ENCODE measurements at places on chromosomes 2 and 18. TPM values are rescaled to one million over a fixed set of nuclear protein-coding genes. Genes with fewer than 3 reads are reported as not detected.

DNA sequence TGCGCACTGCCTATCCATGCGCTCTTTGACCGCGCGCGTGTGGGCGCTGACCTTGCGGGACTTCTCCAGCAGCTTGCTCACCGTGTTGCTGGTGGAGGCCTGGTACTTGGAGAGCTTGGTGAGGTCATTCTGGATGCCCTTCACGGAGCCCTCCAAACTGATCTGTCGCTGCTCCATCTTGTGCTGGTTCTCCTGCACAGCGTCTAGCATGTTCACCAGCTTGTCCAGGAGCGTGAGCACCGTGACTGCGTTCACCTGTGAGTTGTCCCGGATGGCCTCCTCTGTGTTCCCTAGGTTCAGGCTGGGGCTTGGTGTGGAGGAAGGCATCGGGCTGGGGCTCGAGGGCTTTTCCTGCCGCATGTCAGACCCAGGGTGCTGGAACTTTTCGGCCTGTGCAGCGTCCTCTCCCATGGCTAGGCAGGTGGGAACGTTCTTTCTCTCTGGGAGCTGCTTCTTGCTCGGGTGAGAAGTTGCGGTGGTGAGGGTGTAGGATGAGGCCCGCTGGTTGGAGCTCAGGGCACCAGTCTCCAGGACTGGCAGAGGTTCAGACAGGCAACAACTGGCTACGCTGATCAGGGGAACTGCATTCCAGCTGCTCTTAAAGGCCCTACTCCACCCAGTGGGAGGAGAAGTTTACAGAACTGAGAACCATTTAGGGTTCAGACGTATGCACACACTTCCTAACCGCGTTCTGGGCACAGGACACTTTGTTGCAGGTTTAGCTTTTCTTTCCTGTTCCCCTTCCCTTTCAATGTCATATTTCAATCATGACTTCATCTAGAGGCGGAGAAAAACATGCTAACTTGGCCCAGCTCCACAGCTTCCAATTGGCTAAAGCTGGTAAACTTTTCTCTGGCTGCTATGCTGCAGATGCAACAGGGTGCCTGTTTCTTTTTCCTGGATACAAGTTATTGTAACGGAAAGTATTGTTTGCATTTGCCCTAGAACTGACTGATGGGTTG, at the start of gene CAVIN2:
CAVIN2 (minus strand) TSS at position 574 of the 962 bp plus-strand sequence; CDS start at position 411, 163 bp downstream.
- no peak within 1 kb of the TSS for H3K27ac ChIP-seq
- DNase-seq, result peak; percentile 60
- H3K27me3 ChIP-seq, result no peaks in the 10 kb centered on the region
- no peaks in the 10 kb centered on the region for H3K36me3 ChIP-seq
- peak within 1 kb of the TSS; percentile 54 for H3K4me3 ChIP-seq
- H3K4me1 ChIP-seq, result peaks cover 42% of the 10 kb centered on the region

GRCh38 chr2:100606726-100607343, 44.0 kb downstream of the PDCL3 start:
- H3K36me3 ChIP-seq, result no peaks in the 10 kb centered on the region
- H3K4me3 ChIP-seq, result no peak overlapping the region
- H3K27me3 ChIP-seq, result no peaks in the 10 kb centered on the region
- H3K4me1 ChIP-seq, result peaks cover 16% of the 10 kb centered on the region
- DNase-seq, result no peak

DNA sequence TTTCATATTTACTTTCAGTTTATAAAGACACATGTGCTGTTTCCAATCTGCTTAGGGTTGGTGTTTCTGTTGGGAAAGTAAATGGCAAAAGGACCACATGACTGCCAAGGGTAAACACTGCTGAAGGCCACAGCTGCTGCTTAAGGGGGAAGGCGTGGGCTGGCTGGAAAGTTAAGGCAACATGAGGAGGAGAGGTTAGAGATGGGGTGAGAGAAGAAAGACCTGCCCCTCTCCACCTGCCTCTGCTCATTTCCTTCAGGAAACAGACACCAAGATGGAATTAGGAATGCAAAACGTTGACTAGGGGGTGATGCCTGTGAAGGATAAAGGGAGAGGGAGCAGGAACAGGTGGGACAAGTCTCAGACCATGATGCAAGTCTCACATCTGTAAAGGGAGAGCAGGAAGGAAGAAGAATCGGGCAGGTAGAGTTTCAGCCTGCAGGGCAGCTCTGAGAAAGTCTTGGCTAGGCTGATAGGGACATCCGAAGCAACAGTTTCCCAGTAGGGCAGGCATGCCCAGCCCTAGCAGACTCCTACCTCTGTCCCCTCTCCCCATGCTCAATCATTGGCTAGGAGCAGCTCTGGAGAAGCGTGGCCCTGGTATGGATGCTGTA, 86.0 kb downstream of the CDC42EP3 start:
- H3K27me3 ChIP-seq, result no peaks in the 10 kb centered on the region
- H3K4me3 ChIP-seq, result no peak overlapping the region
- peaks cover 29% of the 10 kb centered on the region for H3K4me1 ChIP-seq
- peak overlapping the region; percentile 84 for H3K27ac ChIP-seq
- no peak for DNase-seq

DNA sequence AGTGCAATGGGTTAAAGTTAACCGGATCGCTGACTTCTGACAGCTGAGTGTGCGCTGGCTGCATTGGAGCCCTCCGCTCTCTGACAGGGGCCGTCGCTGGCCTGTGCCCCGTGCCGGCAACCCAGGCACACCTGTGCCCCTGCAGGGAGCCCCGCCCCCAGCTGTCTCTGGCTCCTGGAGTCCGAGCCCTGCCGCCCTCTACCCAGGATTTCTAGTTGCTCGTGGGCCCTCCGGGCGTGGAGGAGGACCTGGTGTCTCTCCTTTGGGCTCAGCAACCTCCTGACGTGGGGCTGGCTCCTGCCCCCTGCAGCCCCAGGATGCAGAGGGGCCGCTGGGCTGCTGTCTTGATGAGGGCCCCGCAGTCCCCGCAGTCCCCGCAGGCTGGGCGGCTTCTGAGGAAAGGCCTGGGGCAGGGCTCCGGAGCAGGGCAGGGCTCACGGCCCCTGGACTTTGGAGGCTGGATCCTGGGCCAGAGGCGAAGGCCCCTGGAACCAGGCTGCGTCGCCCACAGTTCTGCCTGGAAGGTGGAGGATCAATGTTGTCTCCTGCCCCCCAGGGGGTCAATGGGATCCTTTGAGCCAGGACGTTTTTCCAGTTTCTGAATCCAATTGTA, 172.8 kb downstream of the RNF144A start:
- no peak overlapping the region for H3K27ac ChIP-seq
- DNase-seq, result no peak
- no peak overlapping the region for H3K4me3 ChIP-seq
- no peaks in the 10 kb centered on the region for H3K27me3 ChIP-seq
- H3K4me1 ChIP-seq, result no peaks in the 10 kb centered on the region

GRCh38 chr2:205872716-205873115, 190.4 kb downstream of the NRP2 start:
- H3K4me1 ChIP-seq, result peaks cover 8% of the 10 kb centered on the region
- DNase-seq, result no peak
- no peaks in the 10 kb centered on the region for H3K27me3 ChIP-seq
- H3K4me3 ChIP-seq, result no peak overlapping the region
- H3K27ac ChIP-seq, result no peak overlapping the region
- no peaks in the 10 kb centered on the region for H3K36me3 ChIP-seq

DNA sequence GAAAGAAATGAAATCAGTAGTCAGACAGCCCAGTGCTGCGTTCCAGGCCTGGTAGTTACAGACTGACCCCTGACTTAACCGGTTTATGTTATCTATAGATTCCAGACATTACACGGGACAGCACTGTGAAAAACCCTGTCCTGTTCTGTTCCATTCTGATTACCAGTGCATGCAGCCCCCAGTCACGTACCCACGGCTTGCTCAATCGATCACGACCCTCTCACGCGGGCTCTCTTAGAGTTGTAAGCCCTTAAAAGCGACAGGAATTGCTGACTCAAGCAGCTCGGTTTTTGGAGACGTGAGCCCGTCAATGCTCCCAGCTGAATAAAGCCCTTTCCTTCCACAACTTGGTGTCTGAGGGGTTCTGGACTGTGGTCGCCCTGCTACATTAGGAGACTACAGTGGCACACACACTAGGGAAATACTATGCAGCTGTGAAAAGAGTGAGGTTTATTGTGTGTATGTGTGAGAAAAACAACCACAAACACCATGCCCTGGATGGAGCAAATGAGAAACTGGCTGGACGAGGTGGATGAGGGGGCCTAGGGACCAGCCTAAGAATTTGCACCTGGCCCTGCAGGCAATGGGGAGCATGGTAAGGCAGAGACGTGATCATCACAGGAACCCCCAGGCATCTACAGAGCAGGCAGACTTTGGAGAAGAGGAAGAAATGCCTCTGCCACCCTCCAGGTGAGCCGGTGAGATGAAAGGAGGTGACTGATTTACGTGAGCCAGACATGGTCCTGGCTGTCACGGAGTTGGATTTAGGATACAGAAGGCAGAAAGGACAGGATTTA, 49.1 kb upstream of the SEMA4C start:
- H3K27me3 ChIP-seq, result no peaks in the 10 kb centered on the region
- H3K27ac ChIP-seq, result no peak overlapping the region
- DNase-seq, result no peak
- no peak overlapping the region for H3K4me3 ChIP-seq

DNA sequence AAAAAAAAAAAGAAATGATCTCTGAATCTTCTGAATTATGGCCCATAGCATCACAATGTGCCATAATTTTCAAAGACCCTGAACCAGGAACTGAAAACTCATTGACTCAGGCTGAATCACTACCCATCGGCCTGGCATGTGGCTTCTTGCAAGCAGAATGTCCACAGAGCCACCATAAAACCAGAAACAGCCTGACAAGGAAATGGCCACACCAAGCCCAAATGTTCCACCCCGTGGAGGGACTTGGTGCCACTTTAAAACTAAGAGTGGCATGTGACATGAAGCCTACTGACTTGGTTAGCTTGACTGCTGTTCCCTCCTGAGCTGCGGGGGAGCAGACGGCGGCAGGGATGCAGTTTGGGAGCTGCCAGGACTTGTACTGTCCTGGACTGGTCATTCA, 71.2 kb upstream of the RBM44 start:
- no peaks in the 10 kb centered on the region for H3K27me3 ChIP-seq
- H3K4me3 ChIP-seq, result no peak overlapping the region
- peak overlapping the region; percentile 25 for H3K27ac ChIP-seq
- no peak for DNase-seq
- H3K36me3 ChIP-seq, result no peaks in the 10 kb centered on the region
- H3K4me1 ChIP-seq, result peaks cover 70% of the 10 kb centered on the region

GRCh38 chr2:241070361-241070760, 31.7 kb downstream of the MTERF4 start:
- peaks cover 100% of the 10 kb centered on the region for H3K36me3 ChIP-seq
- H3K4me3 ChIP-seq, result no peak overlapping the region
- no peak overlapping the region for H3K27ac ChIP-seq
- no peaks in the 10 kb centered on the region for H3K4me1 ChIP-seq

- H3K4me1 ChIP-seq, result peaks cover 4% of the 10 kb centered on the region
- peak; percentile 44 for DNase-seq
- no peaks in the 10 kb centered on the region for H3K36me3 ChIP-seq
- H3K27ac ChIP-seq, result peak overlapping the region; percentile 48
- H3K4me3 ChIP-seq, result no peak overlapping the region
Measured at GRCh38 chr2:55732854-55733253, 39.2 kb upstream of the PNPT1 start.

- H3K36me3 ChIP-seq, result no peaks in the 10 kb centered on the region
- no peaks in the 10 kb centered on the region for H3K4me1 ChIP-seq
- no peak overlapping the region for H3K27ac ChIP-seq
- H3K27me3 ChIP-seq, result no peaks in the 10 kb centered on the region
- DNase-seq, result no peak
Measured at GRCh38 chr2:241743620-241744019, 9.2 kb downstream of the D2HGDH start.

Gene GPR155
- total RNA-seq, result 14.2 TPM

Gene INHBB
- total RNA-seq, result 24.3 TPM

Gene DQX1
- not detected for total RNA-seq

Gene FAHD2B
- 25.3 TPM for total RNA-seq

Data from tibial nerve (tissue), 4 donors.